ENCODE measurements at places on chromosomes 5 and 9. TPM values are rescaled to one million over a fixed set of nuclear protein-coding genes. Genes with fewer than 3 reads are reported as not detected.

The LIX1 gene
- not detected for total RNA-seq

The ZDHHC11 gene
- 0.80 TPM for total RNA-seq

The INSYN2B gene
- total RNA-seq: 48.7 TPM

The TBC1D9B gene
- total RNA-seq: 75.2 TPM

The DIPK1B gene
- 121 TPM for total RNA-seq

Data from thoracic aorta endothelial cell (primary cell).